C1 segment of cervical spinal cord (tissue), 14 donors: ENCODE measurements at places on chromosomes 5 and 9.

DNA sequence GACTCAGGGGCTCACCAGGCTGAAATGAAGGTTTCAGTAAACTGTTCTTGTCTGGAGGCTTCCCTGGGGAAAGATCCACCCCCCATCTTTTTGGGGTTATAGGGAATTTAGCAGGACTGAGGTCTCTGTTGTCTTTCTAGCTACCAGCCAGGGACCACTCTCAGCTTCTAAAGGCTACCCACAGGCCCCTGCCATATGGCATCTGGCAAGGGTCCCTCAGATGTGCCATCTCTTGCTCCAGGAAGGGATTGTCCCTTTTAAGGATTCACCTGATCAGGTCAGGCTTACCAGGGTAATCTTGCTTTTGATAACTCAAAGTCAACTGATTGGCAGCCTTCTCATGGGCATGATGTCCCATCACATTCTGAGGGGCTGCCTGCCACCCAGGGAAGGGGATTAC is 65.0 kb downstream of the NSUN2 start:
- DNase-seq, result no peak

DNA sequence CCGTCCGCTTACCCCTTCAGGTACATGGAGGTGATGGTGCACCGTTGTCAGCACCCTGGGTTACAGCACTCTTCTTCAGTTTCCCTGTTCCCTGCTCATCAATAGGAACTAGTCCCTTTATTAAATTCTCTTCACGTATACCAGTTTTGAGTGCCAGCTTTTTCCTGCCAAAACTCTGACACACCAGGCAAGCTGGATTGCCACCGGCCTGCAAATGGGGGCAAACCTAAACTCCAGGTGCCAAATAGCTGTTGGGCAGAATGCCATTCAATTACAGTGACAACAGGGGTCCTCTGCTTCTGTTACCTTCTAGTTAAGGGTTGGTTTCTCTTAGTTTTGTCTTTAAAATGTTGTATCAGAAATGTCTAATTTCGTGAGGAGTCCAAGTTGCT is 400.4 kb downstream of the OSTF1 start:
- DNase-seq, result no peak

GRCh38 chr9:4225291-4226028 is 74.4 kb downstream of the GLIS3 start:
- no peak for DNase-seq

GRCh38 chr5:131288328-131288727 is 24.5 kb downstream of the CDC42SE2 start:
- no peak for DNase-seq

GRCh38 chr5:67146574-67146973 is 50.0 kb downstream of the CD180 start:
- no peak for DNase-seq

GRCh38 chr9:75692309-75692708 is 198.2 kb upstream of the PCSK5 start:
- no peak for DNase-seq
